ENCODE measurements at places on chromosomes 5 and 9.

- DNase-seq, result no peak
Measured at GRCh38 chr5:138179277-138179857, 455 bp downstream of the KIF20A start.

DNA sequence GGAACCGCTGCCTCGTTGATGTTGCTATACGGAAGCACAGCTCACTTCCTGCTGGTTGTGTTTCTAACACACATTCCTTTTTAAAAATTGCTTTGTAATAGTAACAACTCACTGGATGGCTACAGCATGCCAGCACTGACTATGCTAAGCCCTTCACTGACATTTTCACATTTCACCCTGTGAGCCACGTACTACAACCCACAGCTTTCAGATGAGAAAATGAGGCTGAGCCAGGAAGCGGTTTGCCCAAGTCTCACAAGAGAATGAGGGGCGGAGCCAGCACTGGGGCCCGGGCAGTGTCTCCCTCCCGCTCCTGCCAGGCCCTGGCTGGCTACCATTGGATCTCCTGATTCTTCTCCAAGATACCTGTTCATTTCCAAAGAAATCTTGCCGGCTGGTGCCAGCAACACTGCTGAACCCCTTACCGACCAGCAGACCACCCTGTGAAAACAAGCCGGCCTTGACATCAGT lies 38.3 kb downstream of the FAM78A start:
- peak; percentile 62 for DNase-seq

GRCh38 chr5:59128646-59129290 lies 545.9 kb downstream of the RAB3C start:
- DNase-seq, result no peak

DNA sequence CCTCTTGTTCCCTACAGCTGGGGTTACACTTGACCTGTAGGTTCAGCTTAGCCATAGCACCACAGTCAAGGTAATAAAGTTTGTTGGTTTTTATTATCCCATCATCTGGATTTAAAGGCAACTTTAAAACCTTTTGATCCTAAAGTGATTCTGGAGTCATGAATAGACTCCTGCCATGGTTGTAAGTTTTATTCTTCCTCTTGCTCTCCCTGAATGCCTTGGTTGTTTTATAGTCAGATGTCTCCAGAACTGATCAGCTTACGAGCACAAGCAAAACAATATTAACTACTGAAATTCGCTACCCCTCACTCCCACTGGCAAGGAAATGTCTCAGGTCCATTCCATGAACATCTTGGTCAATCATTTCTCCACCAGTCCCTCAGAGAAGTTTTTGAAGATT lies 1328.6 kb downstream of the PTPRD start:
- DNase-seq, result no peak

GRCh38 chr5:7540736-7541485 lies 145.0 kb downstream of the ADCY2 start:
- DNase-seq, result no peak
